ENCODE measurements at places on chromosomes 3 and 15.

GRCh38 chr15:59335207-59335786 is 37.4 kb downstream of the MYO1E start:
- H3K4me3 ChIP-seq, result no peak overlapping the region
- H3K27ac ChIP-seq, result no peak overlapping the region
- H3K4me1 ChIP-seq, result peaks cover 10% of the 10 kb centered on the region
- H3K36me3 ChIP-seq, result no peaks in the 10 kb centered on the region
- DNase-seq, result no peak
- no peaks in the 10 kb centered on the region for H3K27me3 ChIP-seq

- no peaks in the 10 kb centered on the region for H3K4me1 ChIP-seq
- H3K27ac ChIP-seq, result no peak overlapping the region
- no peak for DNase-seq
- no peaks in the 10 kb centered on the region for H3K27me3 ChIP-seq
- peaks cover 33% of the 10 kb centered on the region for H3K36me3 ChIP-seq
Observed at GRCh38 chr15:82231842-82232241, 30.7 kb downstream of the EFL1 start.

DNA sequence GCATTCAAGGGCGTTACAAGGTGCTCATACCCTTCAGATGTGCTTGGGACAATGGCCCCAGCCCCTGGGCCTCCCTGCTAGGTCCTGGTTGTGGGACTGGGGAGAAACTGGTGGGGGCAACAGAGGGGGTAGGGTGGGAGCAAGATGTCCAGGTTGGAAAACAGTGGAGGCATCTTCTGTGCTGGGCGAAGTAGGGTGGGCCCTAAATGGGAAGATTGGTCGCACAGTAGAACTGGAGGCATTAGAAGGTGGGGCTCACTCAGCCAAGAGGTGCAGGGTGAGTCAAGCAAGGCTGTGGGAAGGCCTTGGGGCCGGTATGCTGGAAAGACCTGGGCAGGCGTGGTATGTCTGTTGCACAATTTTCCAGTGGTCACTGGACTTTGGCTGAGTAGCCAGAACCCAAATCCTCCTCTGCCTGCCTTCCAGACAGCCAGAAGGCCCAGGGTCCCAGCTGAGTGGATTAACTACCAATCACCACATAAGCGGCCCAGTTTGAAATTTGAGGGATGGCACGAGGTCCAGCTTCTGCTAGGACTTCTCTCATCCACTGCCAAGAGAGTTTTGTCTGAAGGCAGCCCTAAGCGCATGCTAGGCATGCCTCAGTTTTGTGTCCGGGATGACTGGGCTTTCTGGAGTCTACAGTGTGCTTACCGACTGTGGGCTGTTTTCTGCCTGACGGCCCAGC is 74.5 kb downstream of the LSM3 start:
- no peak for DNase-seq
- H3K36me3 ChIP-seq, result no peaks in the 10 kb centered on the region
- no peak overlapping the region for H3K4me3 ChIP-seq
- H3K4me1 ChIP-seq, result peaks cover 48% of the 10 kb centered on the region
- H3K27me3 ChIP-seq, result no peaks in the 10 kb centered on the region
- peak overlapping the region; percentile 82 for H3K27ac ChIP-seq

DNA sequence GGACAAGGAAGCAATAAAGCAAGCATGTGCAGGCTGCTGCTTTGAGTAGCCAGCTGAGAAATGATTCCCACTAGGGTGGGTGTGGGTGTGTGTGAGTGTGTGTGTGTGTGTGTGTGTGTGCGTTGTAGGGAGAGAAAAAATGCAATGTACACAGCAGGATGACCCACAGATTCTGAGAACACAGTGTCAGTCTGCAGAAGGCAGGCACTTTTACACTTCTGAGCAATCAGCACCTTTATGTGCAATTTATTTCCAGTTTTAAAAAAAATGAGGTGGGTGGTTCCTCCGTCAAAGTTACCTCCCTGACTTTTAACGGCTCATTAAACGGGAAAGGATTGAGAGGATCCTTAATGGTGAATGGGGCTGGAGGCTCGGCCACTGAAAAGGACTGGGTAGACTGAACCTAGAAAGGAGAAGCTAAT is 38.5 kb upstream of the LIPC start:
- H3K4me3 ChIP-seq, result no peak overlapping the region
- H3K36me3 ChIP-seq, result no peaks in the 10 kb centered on the region
- no peak for DNase-seq
- H3K27me3 ChIP-seq, result no peaks in the 10 kb centered on the region
- peaks cover 11% of the 10 kb centered on the region for H3K4me1 ChIP-seq

DNA sequence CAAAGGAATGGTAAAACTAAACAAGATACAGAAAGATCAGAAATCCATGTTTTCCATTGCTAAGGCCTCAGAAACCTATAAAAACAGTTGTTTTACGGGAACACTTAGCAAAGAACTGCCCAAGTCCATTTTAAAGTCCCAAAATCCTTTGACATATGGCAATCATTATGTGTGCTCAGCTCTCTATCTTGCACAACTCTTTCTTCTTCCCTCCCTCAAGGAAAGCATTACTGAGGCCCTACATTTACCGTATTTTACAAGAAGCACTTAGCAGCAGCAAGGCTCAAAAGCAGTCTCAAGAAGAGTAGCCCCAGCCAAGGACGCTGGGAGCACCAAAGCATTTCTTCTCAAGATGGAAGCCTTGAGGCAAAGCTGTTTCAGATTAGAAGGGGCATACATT is 169.6 kb upstream of the LRTM1 start:
- H3K27ac ChIP-seq, result peak overlapping the region; percentile 71
- no peak overlapping the region for H3K4me3 ChIP-seq
- H3K36me3 ChIP-seq, result no peaks in the 10 kb centered on the region
- H3K4me1 ChIP-seq, result no peaks in the 10 kb centered on the region
- H3K27me3 ChIP-seq, result no peaks in the 10 kb centered on the region

DNA sequence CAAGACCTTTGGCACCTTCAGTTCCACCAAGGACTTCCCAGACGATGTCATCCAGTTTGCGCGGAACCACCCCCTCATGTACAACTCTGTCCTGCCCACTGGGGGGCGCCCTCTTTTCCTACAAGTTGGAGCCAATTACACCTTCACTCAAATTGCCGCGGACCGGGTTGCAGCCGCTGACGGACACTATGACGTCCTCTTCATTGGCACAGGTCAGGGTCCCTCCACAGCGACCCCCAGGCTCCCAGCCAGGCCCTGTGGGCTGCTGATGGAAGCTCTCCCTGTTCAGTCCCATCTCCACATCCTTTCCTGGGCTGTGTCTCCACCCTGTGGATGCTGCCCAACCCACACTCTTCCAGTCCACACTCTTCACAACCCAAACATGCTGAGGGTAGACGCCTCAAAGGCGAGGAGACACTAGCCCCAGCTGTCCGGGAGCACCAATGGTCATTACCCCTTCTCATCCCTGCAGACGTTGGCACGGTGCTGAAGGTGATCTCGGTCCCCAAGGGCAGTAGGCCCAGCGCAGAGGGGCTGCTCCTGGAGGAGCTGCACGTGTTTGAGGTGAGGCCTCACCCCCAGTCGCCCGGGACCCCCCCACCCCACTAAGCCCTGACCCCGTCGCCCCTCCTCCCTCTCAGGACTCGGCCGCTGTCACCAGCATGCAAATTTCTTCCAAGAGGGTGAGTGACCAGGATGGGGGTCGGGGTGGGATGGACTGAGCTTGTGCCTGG is 4.3 kb upstream of the LSMEM2 start:
- peaks cover 51% of the 10 kb centered on the region for H3K4me1 ChIP-seq
- no peak overlapping the region for H3K4me3 ChIP-seq
- peaks cover 23% of the 10 kb centered on the region for H3K27me3 ChIP-seq
- peak; percentile 90 for DNase-seq
- no peaks in the 10 kb centered on the region for H3K36me3 ChIP-seq

DNA sequence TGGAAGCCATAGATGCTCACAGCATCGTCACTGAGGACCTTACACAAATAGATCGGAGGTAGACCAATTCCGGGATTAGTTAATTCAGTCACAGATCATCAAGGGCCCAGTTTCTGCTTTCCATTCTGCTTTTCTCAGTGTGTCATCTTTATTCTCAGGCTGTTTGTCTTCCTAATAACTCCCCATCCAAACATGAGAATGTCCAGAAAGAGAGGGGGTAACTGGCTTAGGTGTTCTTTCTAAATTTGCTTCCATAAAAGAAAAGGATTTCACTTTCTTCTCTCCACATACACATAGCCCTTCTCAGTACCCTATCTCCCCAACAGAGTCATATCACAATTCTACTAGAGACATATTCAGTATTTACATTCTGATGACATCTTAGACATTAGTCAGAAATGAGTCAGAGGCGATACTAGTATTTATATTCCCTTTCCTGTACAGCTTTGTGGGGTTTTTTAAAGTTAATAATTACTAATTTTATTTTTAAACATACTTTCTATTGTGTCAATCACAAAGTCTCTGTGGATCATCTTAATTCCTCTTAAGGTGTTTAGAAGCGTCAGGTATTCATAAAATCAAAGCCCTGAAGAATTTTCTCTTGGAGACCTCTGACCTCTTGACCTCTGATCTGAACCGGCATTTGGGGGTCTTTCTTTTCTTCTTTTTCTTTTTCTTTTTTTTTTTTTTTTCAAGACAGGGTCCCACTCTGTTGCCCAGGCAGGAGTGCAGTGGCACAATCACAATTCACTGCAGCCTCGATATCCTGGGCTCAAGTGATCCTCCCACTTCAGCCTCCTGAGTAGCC is 24.3 kb upstream of the IL12A start:
- H3K4me1 ChIP-seq, result no peaks in the 10 kb centered on the region
- no peaks in the 10 kb centered on the region for H3K36me3 ChIP-seq
- no peak overlapping the region for H3K4me3 ChIP-seq
- no peak for DNase-seq

DNA sequence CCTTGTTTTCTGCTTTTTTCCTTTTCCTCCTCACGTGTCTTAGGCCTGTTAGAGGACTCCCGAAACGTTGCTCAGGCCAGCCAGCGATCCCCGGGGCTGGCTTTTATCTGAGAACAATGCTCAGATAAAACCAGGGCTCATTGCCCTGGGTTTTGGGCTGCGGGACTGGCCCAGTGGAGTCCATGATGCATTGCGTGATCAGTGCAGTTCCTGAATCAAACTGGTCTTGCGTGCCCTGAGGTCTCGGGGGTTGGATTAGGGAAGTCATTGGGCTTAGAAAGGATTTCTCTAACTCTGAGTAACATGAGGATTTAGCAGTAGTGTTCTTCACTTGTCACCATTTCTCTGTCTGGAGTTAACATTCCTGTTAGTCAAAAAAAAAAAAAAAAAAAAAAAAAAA is 66.3 kb downstream of the CCR1 start:
- no peak for DNase-seq
- H3K27ac ChIP-seq, result no peak overlapping the region
- peaks cover 9% of the 10 kb centered on the region for H3K4me1 ChIP-seq
- H3K36me3 ChIP-seq, result no peaks in the 10 kb centered on the region
- H3K27me3 ChIP-seq, result no peaks in the 10 kb centered on the region
- H3K4me3 ChIP-seq, result no peak overlapping the region

GRCh38 chr3:57709559-57709958 is 16.7 kb upstream of the DENND6A start:
- no peaks in the 10 kb centered on the region for H3K27me3 ChIP-seq
- no peaks in the 10 kb centered on the region for H3K36me3 ChIP-seq
- no peak for DNase-seq
- H3K4me3 ChIP-seq, result no peak overlapping the region
- peaks cover 10% of the 10 kb centered on the region for H3K4me1 ChIP-seq

DNA sequence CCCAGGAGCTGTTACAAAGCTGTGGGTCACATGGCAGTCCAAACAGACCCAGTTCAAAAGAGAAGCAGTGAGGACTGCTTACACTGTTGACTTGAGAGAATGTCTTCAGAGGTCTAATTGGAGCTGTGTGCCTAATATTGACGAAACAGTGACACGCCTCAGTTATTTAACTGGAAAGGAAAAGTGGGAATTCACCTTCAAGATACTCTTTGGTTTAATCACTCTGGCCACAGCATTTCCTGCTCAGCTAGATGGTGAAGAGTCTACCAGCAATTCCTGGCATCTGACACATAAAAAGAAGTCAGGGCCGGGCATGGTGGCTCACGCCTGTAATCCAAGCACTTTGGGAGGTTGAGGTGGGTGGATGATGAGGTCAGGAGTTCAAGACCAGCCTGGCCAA is 326.4 kb downstream of the SV2B start:
- H3K27ac ChIP-seq, result no peak overlapping the region
- no peak for DNase-seq
- no peak overlapping the region for H3K4me3 ChIP-seq
- peaks cover 4% of the 10 kb centered on the region for H3K27me3 ChIP-seq
- no peaks in the 10 kb centered on the region for H3K4me1 ChIP-seq

DNA sequence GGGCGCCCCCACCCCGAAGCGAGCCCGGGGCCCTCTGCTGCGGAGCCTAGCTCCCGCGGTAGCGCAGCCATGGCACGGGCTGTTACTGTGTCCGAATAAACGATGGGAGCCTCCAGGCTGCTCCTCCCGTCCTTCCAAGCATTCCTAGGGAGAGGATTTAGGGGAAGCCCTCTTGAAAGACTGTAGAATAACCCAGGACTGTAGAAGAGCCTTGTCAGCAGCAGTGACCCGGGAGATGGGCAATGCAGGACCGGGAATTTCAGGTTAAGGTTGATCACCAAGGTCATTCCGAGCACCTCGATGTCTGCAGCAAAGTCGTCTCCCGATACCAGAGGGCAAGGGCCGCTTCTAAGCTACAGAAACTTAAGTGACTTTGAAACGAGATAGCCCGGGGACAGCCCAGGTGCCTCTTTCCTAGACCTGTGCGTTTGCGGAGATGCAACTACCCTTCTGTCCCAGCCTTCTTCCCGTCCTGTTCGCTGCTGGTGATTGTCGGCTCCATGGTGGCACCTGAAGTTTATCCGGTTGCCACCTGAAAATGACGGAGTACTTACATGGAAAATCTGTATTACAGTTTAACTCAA is 753 bp upstream of the MYO5A start:
- H3K27ac ChIP-seq, result peak overlapping the region; percentile 86
- DNase-seq, result no peak
- no peaks in the 10 kb centered on the region for H3K27me3 ChIP-seq
- no peaks in the 10 kb centered on the region for H3K36me3 ChIP-seq

GRCh38 chr15:52324109-52324508 is 28.5 kb upstream of the MYO5C start:
- no peak overlapping the region for H3K27ac ChIP-seq
- H3K27me3 ChIP-seq, result no peaks in the 10 kb centered on the region
- no peak overlapping the region for H3K4me3 ChIP-seq
- no peaks in the 10 kb centered on the region for H3K4me1 ChIP-seq

- no peaks in the 10 kb centered on the region for H3K36me3 ChIP-seq
- H3K4me1 ChIP-seq, result peaks cover 11% of the 10 kb centered on the region
- H3K27ac ChIP-seq, result peak overlapping the region; percentile 11
Observed at GRCh38 chr3:102163039-102163817, 271.6 kb upstream of the ZPLD1 start.

- peaks cover 11% of the 10 kb centered on the region for H3K36me3 ChIP-seq
- no peak for DNase-seq
- no peak overlapping the region for H3K27ac ChIP-seq
Observed at GRCh38 chr3:33372218-33373081, 67.8 kb downstream of the UBP1 start.
